CD4-positive, alpha-beta T cell treated with Interleukin-17A for 4 hours (primary cell): ENCODE measurements at places on chromosomes 3 and 15.

GRCh38 chr3:168442502-168442901 lies 346.8 kb upstream of the GOLIM4 start:
- DNase-seq, result no peak

DNA sequence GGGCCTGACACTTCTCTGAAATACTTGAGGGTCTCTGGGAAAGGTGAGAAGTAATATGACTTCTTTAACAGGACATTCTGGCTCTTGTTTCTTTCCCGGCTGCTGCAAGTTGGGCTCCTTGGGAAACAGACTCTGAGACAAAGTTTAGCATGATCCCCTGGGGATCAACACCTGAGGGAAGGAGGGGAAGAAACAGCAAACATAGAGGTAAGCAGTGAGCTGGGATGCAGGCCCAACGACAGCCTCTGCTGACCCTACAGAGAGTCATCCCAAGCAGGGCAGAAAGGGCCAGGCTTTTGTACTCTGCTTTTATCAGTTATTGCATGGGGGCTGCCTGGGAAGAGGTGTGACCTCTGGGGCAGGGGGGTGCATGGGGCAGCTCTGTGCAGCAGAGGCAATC lies 26.8 kb upstream of the DUT start:
- no peak for DNase-seq

- DNase-seq, result no peak
Measured at GRCh38 chr15:71331173-71331572, 215.9 kb downstream of the THSD4 start.

DNA sequence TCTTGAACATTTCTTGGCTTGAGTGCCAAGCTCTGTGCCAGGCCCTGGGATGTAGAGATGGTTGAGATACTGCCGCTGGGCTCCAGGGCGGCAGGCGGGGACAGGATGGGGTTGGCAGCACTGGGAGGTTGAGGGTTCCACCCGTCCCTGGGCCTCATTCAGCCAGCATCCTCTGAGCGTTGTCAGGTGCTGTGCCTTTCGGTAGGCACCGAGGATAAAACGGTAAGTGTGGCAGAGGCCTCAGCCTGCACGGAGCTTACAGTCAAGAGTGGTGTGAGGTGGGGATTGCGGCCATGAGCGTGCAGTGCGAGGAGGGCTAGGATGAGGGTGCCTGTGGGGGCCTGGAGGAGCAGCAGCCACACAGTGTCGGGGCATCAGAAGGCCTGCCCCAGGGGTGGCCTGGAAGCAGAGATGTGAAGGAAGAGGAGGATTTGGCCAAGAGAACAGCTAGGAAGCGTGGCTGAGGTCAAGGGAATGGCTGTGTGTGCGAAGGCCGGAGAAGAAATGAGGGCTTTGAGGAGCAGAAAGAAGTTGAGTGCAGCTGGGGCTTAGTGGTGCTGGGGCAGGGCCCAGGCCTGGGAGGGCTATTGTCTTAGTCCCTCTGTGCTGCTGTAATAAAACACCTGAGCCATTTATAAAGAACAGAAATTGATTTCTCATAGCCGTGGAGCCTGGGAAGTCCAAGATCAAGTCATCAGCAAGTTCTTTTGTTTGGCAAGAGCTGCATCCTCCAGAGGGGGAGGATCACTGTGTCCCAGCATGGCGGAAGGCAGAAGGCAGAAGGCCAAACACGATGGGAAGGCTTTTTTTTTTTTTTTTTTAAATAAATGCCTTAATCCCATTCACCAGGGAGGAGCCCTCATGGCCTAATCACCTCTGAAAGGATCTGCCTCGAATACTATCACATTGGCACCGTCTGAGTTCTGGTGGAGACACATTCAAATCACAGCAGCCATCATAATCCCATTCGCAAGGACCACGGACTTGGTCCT lies 22.7 kb downstream of the CORO2B start:
- no peak for DNase-seq

- no peak for DNase-seq
Measured at GRCh38 chr15:59229015-59229414, 22.4 kb downstream of the LDHAL6B start.

DNA sequence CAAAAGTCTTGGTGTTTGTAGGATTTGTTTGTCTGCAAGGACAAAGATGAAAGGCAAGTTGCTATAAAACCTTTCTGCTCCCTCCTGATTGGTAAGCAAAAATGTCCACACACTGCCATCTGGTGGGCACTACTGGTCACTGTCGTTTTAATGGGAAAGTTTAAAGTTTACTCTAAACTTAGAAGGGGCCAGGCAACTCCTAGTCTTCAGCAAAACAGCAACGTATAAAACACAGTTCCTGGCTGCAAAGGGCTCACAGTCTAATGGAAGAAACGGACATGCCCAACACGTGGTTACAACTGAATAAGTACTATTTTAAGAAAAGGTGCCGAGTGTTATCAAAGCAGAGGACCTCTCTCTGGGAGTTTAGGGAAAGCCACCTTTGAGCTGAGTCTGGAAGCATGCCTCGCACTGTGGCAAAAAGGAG lies 23.7 kb upstream of the TPRG1 start:
- DNase-seq, result peak; percentile 79

GRCh38 chr3:153437666-153438065 lies 275.6 kb downstream of the RAP2B start:
- DNase-seq, result no peak

- peak; percentile 40 for DNase-seq
Measured at GRCh38 chr15:73265536-73266153, 103.1 kb downstream of the HCN4 start.

- DNase-seq, result peak; percentile 58
Measured at GRCh38 chr3:75192146-75192616, 471.9 kb upstream of the FRG2C start.

DNA sequence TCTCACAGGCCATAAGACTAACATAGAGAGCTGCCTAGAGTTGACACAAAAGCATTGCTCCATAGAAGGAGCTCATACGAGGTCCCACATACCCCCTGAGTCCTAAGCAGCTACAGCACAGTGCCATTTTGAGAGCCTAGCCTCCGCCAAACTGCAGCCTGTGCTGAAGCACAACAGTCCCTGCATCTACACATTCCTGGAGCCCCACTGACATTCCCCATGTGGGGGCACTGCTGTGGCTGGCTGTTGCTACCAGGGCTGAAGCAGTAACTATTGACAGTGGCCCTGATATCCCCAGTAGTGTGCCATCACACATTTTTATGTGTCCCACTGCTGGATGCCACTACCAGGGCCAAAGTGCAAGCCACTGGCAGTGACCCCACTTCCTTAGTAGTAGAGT lies 80.3 kb downstream of the CERS3 start:
- no peak for DNase-seq

GRCh38 chr3:58647381-58648141 lies 19.0 kb downstream of the FAM3D start:
- no peak for DNase-seq
